ENCODE measurements at places on chromosomes 5 and 9.

DNA sequence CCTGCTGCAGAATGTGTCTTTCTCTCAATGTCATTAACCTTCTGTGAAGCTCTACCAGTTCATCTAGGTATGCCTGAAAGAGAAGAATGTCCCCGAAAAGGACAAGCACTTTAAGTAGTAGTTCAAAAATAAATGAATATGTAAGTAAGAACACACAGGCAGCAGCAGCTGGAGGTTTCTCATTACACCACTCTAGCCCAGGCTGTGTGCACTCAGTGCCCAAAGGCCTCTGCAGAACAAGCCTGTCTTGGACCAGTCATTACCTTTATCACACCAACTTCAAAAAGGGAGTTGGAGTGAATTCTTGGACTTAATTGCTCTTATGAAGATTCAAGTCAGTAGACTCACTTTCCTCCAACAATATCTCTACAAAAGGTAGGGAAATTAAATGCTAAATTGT is 268.8 kb downstream of the MLLT3 start:
- no peak for DNase-seq

- DNase-seq, result no peak
These were observed 109.3 kb downstream of the HSD17B3 start for GRCh38 chr9:96192710-96193109.

DNA sequence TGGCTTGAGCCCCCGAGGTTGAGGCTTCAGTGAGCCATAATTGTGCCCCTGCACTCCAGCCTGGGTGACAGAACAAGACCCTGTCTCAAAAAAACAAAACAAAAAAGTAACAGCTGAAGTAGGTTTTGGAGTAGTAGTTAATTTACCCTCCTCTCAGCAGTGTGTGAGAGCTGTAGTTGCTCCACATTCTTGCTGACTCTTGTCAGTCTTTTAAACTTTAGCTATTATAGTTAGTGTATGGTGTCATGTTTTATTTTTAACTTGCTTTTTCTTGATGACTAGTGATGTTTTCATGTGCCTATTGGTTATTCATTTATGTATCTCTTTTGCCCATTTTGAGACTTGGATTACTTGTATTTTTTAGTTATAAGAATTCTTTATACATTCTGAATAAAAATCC is 52.9 kb upstream of the DHFR start:
- DNase-seq, result no peak

- DNase-seq, result no peak
These were observed 108.5 kb downstream of the FEM1C start for GRCh38 chr5:115435778-115436712.

GRCh38 chr9:13732290-13732689 is 452.8 kb upstream of the MPDZ start:
- DNase-seq, result no peak

DNA sequence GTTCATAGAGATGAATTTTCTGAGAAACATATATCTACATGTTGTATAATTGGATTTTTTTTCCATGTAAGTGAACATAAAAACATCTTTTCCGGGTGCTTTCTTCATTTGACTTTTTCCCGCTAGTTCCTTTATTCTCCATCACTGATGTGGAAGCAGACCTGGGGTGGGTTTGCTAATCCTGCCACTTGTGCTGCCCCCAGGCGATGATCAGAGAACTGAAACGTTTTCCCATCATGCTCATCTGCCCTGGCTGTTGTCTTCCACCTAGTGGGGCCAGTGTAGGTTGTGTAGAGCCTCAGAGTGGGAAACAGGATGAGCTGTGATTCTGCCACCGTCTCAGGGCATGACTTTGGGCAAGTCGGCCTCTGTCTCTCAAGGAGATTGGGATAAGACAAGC is 34.2 kb upstream of the TGFBR1 start:
- no peak for DNase-seq

- DNase-seq, result no peak
These were observed 144.6 kb upstream of the OTULINL start for GRCh38 chr5:14436801-14437542.

DNA sequence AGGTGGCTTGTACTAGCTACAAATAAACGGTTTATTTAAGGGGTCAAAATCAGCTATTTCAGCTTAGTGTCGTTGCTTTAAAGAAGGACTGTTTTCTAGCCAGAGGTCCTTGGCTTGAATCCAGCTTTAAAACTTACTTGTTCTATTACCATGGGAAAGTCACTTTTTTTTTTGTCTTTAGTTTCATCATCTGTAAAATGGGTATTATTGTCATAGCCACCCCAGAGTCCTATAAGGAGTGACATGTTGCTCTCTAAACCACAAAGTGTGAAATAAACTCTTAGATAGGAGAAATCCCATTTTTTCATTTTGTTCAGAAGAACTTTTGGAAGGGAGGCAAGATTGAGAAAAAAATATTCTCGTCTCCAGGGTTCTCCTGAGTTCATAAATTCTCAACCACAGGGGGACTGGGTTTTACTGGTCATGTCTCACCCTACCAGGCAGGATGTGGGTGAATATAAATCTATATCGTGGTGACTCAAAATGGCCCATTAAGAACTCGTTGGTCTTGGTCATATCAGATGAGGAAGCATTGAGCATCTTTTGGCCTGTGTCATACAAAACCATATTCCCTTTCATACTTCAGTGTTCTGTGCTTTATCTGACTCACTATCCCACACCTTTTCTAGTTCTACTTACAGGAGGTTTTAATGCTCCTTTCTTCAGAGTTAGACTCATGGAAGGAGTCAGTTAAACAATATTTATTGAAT is 202.7 kb upstream of the NR3C1 start:
- no peak for DNase-seq

DNA sequence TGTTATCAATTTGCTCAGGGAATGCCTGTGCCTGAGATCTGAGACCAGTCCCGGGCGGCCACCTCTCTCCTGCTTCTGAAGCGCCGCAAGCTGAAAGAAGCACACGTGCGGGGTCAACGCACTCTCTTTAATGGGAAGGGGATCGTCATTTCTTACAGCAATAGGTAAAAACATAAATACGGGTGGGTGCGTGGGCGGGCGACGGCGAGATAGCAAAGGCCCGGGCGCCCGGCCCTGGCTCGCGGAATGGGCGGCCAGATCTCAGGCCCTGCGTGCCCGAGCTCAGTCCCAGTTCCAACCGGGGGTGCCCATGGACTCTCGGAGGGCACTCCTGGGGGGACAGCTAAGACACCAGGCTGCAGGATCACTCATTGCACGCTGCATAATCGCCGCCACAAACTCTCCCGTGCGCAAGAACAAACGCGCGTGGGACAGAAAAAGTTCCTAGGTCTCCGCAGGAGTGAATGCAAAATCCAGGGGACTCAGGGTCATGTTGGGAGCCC is 3.0 kb downstream of the NKX2-5 start:
- no peak for DNase-seq

DNA sequence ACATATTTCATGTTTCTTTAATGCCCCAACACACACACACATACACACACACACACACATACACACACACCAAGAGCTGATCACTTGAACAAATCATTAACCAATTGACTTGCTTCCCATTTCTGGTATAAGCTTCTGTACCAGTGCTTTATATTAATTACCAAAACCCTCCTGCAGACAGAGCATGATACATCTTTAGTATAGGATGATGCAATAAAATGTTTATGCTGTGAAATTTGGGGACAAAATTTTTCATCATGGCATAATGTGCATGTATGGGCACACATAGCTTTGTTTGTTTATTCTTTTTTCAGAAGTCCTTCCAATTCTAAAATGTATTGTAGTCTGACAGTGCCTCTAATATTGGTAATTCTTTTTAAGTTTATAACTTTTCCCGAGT is 34.5 kb downstream of the SLC1A3 start:
- DNase-seq, result no peak

GRCh38 chr9:88237479-88237961 is 99.2 kb upstream of the SPATA31C2 start:
- no peak for DNase-seq

Data from stimulated activated CD4-positive, alpha-beta T cell treated with anti-CD3 and anti-CD28 coated beads, Interleukin-12 subunit alpha, Interleukin-12 subunit beta, amount 100 ng/mL, for 24 hours (primary cell).